Mucosa of descending colon (tissue), 3 donors: ENCODE measurements at places on chromosomes 1 and 21.

DNA sequence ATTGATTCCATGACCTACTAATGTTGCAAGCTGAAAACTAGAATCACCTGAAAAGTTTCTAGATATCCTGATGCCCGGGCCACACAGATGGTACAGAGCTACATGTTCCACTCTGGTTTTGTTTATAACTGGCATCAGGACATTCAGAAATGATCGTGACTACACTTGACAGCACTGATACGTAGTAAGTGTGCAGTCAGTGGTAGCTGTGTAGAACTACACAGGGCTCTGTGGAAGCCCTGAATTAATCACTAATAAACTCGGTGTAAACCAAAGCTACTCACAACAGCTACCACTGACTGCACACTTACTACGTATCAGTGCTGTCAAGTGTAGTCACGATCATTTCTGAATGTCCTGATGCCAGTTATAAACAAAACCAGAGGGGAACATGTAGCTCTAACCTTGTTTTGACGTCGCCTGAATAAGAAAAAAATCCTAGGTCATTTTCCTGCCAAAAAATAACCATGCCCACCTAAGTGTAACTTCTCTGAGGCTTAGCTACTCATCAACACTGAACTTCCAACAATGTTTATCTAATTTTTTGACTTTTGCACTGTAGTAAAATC lies 149.7 kb downstream of the TGFBR3 start:
- DNase-seq, result no peak

GRCh38 chr1:205582471-205583291 lies 49.1 kb downstream of the ELK4 start:
- peak; percentile 77 for DNase-seq

- DNase-seq, result no peak
These were observed 12.3 kb upstream of the ASCL5 start for GRCh38 chr1:201139306-201139705.

- no peak for DNase-seq
These were observed 41.8 kb upstream of the TTC22 start for GRCh38 chr1:54842963-54843362.

DNA sequence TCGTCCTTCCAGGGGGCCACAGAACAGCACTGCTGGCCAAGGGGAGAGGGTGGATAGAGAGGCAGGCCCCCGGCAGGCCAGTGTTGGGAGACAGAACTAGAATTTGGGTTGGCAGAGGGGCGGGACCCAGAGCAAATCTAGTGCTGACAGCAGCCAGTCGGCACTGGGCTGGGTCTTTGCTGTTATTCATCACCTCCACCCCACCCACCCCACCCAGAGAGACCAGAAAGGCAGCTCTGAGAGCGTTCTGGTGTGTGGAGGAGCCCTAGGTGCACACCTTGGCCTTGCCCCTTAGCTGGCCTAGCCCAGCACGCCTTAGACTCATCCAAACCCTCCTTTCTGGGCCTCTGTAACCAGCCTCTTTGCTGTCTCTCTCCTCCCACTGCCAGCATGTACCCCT lies 6.4 kb upstream of the PKP1 start:
- DNase-seq, result no peak

DNA sequence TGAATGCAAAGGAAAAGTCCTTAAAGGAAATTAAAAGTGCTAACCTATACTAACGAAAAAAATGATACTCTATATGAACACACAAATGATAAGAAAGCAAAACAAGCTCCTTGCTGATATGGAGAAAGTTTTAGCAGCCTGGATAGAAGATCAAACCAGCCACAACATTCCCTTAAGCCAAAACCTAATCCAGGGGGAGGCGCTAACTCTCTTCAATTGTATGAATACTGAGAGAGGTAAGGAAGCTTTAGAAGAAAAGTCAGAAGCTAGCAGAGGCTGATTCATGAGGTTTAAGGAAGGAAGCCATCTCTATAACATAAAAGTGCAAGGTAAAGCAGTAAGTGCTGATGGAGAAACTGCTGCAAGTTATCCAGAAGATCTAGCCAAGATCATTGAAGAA lies 3.4 kb downstream of the KRTAP23-1 start:
- DNase-seq, result no peak

GRCh38 chr1:212586206-212587015 lies 22.1 kb upstream of the ATF3 start:
- no peak for DNase-seq

DNA sequence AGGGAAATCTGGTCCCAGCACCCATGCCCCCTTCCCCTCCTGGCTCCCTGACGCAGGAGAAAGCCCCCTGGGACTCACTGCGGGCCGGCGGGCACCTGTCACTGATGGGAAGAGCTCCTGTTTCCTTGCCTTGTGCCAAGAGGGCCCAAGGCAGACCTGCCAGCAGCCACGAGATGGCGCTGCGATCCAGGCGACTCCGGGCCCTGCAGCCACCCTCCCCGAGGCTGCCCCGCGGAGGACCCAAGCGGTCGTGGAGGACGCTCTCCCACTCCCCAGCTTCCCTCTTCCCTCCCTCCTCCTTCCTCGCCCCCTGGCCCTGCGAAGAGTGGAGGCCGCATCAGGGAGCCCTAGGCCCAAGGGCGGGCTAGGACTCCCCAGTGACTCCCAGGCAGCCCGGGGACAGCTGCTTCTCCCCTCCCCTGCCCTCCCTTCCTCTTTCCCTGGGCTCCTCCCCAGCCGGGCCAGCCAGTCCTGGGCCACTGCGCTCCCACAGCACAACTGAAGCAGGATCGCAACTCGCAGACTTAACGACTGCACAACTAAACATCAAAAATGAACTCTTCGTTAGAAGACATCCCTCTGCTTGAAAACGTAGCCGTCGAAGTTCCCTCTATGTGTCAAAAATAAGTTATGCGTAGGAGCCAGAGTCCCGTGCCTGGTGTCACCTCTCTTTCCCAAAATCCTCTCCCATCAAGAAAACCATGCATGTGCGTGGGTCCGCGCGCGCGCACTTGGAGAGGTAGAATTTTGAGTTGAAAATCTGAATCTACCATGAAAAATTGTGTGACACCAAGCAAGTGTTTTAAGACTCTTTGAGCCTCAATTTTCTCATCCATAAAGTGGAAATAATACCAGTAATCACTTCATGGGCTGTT lies 34.2 kb downstream of the BATF3 start:
- peak; percentile 89 for DNase-seq

- no peak for DNase-seq
These were observed 5.3 kb upstream of the ADAMTS5 start for GRCh38 chr21:26972192-26972591.

DNA sequence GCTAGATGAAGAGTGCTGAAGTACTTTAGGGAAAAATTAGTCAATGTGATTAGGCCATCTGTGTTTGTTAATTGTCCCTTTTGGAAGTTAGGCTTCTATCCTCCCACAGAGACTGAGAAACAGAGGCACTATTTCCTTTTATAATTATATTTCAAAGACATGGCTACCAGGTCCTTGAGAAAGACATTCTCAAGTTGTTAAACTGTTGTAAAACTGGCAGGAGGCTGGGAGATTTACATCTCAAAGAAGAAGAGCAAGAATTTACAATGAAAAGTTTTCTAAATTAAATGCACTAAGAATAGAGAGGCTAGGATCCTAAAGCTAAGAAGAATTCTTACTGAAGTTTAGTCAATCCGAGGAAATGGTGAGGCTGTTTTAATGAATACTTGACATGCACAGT lies 74.0 kb upstream of the BRINP3 start:
- no peak for DNase-seq

DNA sequence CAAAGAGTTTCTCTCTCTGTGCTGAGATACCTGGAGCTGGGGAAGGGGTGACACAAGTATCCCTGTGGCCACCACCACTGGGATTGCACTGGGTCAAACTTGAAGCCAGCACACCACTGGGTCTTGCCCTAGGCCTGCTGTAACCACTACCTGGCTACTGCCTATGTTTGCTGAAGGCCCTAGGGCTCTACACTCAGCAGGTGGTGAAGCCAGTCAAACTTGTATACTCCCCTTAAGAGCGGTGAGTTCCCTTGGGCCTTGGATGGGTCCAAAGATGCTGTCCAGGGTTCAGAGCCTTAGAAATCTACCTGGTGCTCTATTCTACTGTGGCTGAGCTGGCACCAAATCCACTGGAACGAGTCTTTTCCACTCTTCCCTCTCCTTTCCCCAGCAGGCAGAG lies 47.0 kb upstream of the WDR26 start:
- no peak for DNase-seq

GRCh38 chr1:173496757-173497320 lies 19.7 kb downstream of the PRDX6 start:
- DNase-seq, result peak; percentile 34

DNA sequence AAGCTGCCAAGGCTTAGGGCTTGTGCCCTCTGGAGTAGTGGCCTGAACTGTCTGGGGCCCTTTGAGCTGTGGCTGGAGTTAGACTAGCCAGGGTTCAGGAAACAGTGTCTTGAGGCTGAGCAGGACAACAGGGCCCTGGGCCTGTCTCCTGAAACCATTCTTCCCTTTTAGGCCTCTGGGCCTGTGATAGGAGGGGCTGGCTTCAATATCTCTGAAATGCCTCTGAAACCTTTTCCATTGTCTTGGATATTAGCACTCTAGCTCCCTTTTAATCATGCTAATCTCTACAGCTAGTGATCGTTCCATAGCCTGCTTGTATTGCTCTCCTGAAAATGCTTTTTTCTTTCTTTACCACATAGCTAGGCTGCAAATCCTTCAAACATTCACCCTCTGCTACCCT lies 135.3 kb downstream of the ADGRL4 start:
- no peak for DNase-seq

DNA sequence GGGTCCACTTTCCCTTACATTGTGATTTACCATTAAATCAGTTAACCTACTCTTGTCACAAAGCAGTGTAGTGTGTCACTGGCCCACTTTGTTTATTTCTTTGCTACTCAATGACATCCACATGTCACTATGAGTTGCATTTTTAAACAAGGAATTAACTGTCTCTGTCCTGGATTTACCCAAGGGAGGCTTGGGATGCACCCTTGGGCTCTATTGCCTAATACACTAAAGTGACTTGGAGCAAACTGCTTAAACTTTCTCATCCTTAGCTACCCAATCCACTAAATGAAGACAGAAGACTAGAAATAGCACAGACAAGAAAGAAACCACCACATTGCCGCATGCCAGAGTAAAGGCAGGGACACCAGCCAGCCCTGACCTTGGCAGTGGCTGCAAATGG lies 136.2 kb upstream of the TIAM1 start:
- no peak for DNase-seq

- DNase-seq, result no peak
These were observed 45.7 kb downstream of the PSMG1 start for GRCh38 chr21:39137248-39138178.

GRCh38 chr1:199009447-199009846 lies 370.6 kb downstream of the PTPRC start:
- no peak for DNase-seq

- no peak for DNase-seq
These were observed 38.6 kb downstream of the PAPPA2 start for GRCh38 chr1:176501599-176501998.

DNA sequence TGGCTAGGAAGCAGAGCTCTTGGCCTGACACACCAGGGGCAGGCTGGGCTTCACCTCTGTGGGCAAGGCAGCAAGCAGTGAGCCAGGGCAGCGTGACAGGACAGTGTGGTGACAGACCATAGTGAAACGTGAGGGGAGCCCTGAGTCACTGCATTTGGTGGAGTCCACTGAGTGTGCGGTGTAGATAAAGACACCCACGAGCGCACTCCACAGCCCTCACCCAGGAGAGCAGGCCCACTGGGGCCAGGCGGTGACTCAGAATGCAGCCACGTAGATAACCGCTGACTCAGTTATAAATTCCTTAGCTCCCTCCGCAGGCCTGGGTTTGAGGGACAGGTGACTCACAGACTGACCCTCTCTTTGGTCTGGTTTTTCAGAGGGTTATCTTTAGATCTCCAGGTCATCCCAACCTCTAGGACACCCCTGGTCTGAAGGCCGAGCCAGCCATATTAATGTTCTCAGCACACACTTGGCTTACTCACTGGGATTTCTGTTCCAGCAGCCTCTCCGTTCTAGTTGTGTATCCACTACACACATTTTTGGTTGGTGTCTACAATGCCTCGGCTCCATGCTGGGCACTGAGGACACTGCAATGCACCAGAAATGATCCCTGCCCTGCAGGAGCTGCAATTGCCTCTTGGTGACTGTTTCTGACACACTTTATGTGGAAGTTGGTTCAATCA lies 90.2 kb upstream of the TSPAN2 start:
- DNase-seq, result no peak

DNA sequence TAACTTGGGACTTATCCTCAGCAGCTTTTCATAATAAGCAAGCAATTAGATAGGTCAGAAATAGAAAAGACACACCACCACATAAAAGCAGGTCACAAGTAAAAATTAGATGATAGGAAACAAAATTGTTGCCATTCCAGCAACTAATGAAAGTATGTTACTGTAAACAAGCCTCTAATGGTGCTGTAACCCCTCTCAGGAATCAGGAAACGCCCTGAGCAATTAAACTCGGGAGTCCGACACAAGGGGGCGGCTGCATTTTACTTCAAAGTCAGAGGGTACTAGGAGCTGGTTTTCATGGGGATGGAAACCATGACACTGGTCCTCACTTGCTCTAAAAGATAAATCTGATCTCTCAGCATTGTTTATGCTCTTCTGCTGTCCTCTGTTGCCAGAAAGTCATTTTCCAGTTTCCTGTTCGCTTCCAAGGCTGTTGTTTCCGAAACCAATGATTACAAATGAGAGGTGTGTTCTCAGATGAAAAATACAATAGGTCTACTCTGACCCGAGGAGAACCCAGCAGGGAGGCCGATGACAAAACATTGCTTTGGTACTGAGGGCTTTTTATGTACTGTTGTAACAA lies 93.4 kb downstream of the TGFBR3 start:
- DNase-seq, result no peak

- no peak for DNase-seq
These were observed 817.9 kb downstream of the PLA2G4A start for GRCh38 chr1:187646536-187647107.

- no peak for DNase-seq
These were observed 184.9 kb upstream of the FAM78B start for GRCh38 chr1:166351676-166352075.

DNA sequence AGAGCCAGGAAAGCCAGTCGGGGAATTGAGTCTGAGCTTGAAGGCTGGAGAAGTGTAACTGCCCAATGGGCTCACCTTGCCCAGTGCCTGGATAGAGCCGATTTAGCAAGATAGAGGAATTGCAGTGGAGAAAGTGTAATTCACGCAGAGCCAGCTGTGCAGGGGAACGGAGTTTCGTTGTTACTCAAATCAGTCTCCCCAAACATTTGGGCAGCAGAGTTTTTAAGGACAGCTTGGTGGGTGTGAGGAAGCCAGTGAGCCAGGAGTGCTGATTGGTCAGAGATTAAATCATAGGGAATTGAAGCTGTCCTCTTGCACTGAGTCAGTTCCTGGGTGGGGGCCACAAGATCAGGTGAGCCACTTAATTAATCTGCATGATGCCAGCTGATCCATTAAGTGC lies 28.4 kb upstream of the NLRP3 start:
- DNase-seq, result no peak

DNA sequence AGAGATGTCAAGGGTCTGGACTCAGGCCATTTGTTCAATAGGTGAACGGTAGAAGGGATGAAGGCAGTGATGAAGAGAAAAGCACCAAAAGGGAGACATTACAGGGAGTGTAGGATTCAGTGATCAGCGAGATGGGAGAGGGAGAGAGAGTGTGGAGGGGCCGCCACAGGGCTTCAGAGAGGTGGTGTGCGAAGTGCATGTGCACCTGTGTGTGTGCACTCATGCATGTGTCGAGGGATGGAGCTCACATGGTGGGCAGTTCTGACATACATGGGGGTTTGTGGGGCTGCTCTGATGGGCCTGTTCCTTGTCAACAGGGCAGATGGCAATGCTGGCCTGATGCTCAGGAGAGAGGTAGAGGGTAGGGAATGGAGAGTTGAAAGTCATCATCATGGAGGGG lies 11.4 kb upstream of the KCNA2 start:
- DNase-seq, result no peak

GRCh38 chr1:34831721-34832246 lies 27.8 kb downstream of the SMIM12 start:
- DNase-seq, result no peak

- DNase-seq, result peak; percentile 48
These were observed 28.1 kb downstream of the ADAM30 start for GRCh38 chr1:119868176-119868575.
